ENCODE measurements at places on chromosomes 11 and 22. TPM values are rescaled to one million over a fixed set of nuclear protein-coding genes. Genes with fewer than 3 reads are reported as not detected.

- DNase-seq = no peak
These were observed 12.6 kb upstream of the UCP2 start for GRCh38 chr11:73995247-73995646.

DNA sequence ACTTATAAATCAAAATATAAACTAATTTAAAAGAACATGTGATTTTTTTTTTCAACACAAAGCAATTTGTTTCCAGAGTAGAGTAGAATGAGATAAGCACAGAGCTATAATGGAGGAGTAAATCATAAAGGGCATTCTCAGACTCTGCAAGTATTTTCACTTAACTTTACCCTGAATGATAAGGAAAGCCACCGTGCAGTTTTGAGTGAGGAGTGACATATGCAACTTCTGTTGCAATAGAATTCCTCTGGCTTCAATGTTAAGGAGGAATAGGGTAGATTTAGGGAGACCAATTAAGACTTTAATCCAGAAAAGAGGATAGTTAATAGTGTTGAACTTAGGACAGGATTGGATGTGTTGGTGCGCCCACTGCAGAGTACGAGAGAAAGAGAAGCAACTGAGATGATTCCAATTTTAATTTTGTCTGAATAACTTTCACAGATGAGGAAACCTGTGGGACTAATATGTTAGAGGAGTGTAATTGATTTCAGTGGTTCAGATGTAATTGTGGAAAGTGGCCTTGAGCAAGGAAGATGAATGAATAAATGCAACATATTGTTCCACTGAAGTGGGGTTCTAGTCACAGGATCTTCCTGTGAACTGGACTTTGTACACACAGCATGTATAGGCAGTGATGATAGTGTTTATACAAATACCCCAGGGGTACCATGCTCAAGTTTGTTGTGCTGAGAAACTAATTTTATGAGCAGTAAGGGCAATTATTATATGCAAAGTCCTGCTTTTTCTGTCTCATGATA is 255.5 kb upstream of the ANO3 start:
- no peak for DNase-seq

DNA sequence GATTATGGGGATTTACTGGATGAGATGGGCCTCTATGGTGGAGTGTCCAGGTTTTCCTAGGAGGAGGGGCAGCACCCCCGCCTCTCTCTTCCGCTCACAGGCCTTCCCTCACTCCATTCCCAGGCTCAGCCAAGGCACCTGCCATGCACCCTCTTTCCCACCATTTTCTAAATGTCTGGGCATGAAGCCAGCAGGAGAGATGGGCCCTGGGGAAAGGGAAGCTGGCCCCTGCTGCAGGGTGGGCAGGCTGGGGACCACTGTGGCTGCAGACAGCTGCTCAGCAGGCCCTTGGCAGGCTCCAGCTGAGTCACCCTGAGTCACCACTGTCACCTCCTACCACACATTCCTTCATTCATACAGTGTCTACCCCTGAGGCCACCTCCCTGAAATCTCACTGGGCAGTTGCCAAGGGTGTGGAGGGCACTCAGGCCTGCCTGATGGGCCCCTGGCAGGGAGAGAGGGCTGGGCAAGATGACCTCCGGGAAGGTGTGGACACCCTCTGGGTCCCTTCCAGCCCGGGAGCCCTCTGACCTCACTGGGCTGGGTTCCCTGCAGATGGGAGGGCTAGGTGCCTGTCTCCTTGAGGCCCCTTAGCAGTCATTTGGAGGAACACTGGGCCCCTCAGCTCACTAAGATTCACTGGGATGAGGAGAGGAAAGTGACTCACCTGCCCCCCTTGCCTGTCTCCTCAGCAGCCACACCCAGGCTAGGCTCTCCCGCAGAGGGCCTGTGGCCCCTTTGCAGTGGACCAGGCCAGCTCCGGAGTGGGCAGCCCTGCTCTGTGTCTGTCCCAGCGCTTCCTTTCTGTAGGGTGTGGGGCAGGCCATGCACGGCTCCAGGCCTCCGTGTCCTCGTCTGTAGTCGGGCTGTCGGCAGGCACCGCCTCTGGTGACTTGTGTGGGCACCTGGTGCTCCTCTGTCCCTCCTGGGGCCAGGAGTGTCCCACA is 7.8 kb downstream of the MYEOV start:
- DNase-seq = peak; percentile 83

DNA sequence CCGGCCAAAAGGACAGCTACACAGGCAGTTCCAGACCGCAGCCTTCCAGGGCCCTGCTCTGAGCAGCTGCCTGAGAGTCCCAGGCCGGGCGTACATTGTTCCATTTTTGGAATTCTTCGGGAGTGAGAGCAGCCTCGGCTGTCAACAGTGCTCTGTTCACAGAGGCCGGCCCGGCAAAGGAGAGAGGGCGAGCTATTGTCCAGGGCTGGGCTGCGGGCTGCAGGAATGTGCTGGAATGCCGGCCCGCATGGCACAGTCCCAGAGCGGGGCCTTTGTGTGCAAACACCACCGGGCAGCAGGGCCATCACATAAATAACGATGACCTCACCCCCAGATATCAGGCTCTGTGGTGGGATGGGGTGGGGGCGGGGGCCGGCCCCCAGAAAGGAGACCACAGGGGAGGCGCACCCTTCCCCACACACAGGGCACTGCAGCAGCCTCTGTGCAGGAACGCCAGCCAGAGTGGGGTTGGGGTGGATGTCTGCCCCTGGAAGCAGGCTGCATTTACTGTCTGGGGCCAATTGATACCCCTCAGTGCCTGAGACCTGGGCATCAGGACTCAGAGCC is 15.8 kb downstream of the LINC01488 start:
- DNase-seq = peak; percentile 47

DNA sequence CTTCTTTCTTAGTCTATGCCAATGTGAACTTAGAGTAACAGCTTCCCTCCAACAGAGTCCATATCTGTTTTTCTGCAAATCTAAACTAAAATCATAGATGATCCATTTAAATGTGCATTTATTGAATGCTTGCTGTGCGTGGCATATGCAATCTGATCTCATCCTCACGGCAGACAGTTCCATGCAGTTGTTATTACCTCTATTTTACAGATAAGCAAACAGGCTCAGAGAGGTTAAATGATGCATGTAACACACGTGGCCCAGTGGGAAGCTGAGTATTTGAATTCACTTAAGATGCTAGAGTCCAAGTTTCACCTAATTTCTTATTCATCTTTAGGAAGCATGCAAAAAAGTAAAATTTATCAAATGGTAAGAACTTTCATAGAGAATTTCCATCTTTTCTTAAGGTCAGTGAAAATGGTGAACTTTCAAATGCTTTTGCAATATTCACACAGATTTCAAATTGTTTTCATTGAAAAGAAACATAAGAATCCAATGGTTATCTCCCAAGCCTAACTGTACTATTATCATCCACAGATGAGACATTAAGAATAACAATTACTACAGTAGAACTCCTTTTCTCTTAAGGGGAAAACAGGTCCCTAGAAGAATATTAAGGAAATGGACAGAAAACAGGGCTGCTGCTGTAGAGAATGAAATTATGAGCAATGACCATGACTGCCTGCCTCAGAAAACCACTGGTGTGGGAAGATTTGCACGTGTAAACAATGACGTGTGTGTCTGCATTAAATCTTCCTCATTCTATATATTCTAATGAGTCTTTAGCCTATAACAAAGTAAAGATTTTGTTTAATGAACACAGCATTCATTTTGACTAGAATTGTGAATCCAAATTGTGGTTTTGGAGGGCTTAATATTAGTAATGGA is 1171.3 kb downstream of the LRRC4C start:
- DNase-seq = no peak

The ACR gene
- total RNA-seq = not detected

The CLMP gene
- 32.4 TPM for total RNA-seq

DNA sequence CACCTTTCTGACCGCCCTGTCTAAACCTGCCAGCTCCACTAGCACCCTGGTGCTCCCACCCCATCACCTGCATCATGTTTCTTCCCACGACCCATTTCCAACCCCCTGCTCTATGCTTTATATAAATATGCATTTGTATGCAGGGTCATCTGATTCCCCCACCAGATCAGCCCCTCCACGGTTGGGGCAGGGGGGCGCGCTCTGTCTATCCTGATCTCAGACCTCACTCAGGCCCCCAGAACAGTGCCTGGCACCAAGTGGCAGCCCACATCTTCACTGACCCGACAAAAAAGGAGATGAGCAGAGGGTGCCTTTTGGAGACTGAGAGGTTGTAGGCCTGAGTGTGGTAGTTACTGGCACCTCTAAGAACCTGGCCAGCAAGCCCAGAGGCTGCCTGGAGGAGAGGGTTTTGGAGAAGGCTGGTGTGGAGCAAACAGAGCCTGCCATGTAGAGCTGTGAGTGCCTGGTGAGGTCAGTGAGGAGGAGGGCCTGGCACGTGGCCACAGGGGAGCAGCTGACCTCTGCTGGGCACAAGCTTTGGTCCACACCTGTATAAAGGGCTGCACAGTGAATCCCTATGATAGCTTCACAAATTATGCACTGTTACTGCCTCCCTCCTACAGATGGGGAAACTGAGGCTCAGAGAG is 86.3 kb upstream of the RTL6 start:
- no peak for DNase-seq

The CENPM gene
- total RNA-seq = 22.9 TPM

The HSD17B12 gene
- total RNA-seq = 33.3 TPM
